Stimulated activated CD4-positive, alpha-beta T cell treated with anti-CD3 and anti-CD28 coated beads, Interleukin-1b, Interleukin-23, amount 100 ng/mL, for 24 hours (primary cell): ENCODE measurements at places on chromosomes 16 and 17.

- no peak for DNase-seq
Observed at GRCh38 chr16:369275-369865, 968 bp downstream of the MRPL28 start.

DNA sequence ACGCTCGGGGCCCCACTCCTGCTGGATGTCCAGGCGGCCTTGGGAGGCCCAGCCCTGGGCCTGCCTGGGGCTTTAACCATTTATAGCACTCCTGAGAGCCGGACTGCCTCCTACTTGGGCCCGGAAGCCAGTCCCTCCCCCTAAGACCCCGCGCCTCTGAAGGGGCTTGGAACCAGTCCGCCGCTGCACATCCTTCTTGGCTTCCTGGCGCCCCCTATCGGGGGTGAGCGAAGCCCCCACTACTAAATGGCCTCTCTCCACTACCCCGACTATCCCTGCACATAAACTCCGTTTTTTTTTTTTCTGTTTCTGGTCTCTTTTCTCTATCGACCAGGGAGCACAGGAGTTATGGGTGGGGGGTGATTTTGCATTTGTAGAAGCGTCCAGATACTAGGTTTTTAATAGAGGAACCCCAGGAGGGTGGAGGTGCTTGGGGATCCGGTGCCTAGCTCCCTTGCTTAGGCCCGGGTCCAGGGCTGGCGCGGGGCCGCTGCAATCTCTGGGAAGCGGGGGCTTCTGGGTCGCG is 633 bp upstream of the NOL3 start:
- no peak for DNase-seq

GRCh38 chr17:28416703-28417311 is 10.8 kb upstream of the SLC46A1 start:
- DNase-seq = peak; percentile 13

DNA sequence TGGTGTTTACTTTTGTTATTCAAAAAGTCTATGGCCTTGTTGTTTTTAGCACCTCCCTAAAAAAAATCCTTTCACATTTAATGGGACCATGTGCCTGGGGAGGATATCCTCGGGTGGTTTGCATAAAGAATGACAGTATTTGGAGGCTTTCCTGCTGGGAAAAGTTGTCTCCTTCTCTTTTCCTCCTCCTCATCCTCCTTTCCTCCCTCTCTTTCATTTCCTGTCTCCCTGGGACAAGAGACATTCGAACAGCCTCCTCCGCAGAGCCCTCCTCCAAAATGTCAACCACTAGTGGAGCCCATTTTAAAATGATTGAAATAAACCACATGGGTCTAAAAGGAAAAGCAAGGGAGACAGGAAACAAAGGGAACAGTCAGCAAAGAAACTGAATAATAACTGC is 67.4 kb downstream of the MYH13 start:
- DNase-seq = no peak

GRCh38 chr17:17349724-17350106 is 46.5 kb downstream of the NT5M start:
- no peak for DNase-seq

GRCh38 chr17:3510090-3510489 is 34.3 kb downstream of the ASPA start:
- DNase-seq = no peak

- no peak for DNase-seq
Observed at GRCh38 chr16:89277641-89278341, 60.3 kb downstream of the ZNF778 start.

DNA sequence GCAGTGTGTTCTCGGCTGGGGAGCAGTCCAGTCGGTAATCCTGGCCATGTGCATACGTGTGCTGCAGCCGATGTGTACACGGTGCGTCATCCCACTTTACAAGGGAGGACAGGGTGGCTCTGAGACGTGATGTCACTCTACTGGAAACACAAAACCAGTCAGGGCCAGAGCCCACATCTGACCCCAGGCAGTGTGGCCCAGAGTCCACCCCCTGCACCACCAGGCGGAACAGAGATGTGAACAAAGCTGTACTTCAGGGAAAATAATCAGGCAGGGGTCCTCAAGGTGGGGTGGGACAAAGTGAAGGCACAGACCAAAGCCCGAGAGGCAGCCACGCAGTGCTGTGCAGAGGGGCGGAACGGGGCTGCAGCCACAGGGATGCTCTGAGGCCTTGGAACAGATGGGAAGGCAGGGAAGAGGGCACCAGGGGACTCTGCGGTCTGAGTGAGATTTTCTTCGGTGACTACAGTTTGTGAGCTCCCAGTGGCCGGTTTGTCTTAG is 181.5 kb downstream of the ZNF423 start:
- DNase-seq = no peak

- no peak for DNase-seq
Observed at GRCh38 chr16:12837291-12837690, 33.6 kb upstream of the CPPED1 start.

- no peak for DNase-seq
Observed at GRCh38 chr17:61261001-61261637, 138.5 kb upstream of the TBX2 start.

DNA sequence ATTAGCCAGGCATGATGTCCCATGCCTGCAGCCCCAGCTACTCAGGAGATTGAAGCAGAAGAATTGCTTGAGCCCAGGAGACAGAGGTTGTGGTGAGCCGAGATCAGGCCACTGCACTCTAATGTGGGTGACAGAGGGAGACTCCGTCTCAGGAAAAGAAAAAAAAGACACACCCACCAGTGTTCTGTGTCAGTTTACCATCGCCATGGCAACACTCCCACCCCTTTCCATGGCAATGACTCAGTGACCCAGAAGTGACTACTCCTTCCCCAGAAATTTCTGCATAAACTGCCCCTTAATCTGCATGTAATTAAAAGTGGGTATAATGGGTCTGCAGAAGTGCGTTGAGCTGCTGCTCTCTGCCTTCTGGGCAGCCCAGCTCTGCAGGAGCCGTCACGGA is 4.0 kb upstream of the ZC3H18 start:
- DNase-seq = peak; percentile 58

DNA sequence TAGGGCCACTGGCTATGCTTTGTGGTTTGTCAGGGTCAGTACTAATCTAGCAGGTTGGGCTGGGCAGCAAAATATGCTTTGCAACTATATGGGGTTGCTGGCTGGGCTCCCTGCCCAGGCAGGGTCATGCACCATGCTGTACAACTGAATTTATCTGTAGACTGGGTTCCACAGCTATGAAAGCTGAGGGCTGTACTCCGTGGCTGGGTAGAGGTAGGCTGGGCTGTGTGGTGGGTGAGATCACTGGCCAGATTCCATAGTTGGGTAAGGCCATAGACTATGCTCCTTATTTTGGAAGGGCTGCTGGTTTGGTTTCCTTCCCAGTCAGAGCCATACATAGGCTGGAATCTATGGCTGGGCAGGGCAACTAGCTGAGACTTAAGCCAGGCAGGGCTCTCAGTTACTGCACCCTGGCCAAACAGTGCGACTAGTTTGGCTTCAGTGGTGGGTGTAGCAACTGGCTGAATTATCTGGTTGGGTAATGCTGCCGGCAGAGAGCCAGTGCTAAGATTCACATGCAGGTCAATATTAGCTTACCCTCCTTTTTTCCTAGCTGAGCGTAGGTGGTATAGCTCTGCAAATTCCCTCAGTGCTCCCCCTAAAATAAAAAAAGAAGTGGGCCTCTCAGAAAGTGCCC is 769.1 kb upstream of the CDH8 start:
- no peak for DNase-seq

DNA sequence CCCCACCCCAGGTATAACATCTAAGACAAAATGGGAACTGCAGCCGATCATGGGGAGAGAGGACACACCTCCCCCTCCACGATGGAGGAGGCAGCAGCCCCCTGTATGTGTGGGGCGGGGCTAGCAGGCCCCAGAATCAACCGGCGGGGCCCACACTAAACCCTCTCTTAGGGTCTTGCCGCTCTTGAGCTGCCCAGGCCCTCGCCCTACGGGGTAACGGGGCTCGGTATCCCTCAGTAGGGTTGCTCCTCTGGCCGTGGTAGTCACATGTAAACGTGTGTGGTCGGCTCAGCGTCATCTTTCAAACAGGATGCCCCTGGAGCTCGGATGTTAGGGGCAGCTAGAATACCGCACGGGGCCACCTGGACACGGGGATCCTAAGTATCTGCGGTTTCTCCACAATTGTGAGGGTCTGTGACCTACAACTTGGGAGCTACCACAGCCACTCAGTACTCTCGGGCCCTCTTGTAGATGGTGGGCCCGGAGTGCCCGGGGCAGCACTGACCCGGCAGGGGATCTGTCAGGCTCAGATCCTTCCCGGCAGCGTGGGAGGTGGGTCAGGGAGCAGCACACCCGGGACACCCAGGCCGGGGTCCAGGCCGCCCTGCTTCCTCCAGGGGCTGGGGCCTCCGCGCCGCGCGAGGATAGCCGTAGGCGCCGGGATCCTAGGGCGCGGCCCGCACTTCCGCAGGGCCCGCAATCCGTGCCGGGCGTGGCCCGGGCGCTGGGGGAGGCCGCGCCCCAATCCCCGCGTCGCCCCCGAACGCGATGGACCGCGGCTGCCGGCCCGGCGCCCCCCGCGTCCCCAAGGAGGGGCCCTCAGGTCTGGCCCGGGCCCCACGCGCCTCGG is 781 bp downstream of the ARHGDIA start:
- DNase-seq = no peak

- DNase-seq = no peak
Observed at GRCh38 chr16:50388496-50388895, 19.7 kb upstream of the BRD7 start.

GRCh38 chr17:82820278-82821251 is 19.3 kb downstream of the ZNF750 start:
- no peak for DNase-seq

DNA sequence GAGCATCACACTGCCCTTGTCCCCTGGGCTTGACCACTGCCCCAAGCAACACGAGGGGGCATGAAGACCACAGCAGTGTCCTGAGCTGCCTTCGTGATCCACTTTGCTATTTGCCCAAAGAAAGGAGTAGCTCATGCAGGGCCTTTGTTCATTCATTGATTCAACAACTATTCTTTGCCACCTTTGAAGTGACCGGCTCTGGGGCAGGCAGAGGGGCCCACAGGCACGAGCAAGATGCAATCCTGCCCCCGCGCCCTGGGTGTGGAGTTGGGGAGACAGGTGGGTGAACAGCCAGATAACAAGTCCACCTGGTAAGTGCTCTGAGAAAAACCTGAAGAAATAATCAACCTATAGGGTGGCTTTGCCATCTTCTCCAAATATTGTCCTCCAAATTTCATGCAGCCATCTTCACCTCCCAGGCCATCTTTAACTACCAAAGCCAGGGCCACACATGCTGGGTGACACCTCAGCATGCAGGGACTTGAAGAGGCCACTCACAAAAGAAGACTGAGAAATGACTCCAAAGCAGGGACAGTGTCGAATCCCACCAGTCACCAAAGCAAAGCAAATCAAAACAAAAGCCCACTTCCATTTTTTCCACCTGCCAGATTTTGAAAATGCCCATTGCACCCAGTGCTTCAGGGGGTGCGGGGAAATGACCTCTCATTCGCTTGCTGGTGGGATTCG is 18.2 kb upstream of the RBFOX3 start:
- no peak for DNase-seq

- no peak for DNase-seq
Observed at GRCh38 chr17:78383725-78384471, 5.4 kb downstream of the PGS1 start.

DNA sequence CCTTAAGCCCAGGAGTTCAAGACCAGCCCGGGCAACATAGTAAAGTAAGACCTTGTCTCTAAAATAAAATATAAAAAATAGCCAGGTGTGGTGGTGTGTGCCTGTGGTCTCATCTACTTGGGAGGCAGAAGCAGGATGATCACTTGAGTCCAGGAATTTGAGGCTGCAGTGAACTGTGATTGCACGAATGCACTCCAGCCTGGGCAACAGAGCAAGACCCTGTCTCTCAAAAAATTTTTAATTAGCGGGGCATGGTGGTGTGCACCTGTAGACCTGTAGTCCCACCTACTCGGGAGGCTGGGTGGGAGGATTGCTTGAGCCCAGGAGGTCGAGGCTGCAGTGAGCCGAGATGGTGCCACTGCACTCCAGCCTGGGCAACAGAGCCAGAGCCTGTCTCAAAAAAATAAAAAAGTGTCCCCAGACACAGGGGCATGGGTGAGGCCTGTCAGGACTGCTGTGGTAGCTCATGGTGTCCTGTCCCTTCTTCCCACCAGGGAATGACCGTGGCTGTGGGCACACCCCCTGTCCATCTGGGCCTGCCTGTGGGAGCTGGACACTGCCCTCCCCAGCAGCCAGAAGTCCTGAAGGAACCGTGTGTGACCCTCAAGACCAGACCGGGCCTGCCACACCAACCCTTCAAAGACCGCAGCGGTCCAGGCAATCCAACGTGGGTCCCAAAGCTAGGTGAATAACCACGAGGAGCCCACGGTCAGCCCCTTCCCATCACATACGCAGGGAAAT is 30.8 kb upstream of the GAA start:
- DNase-seq = no peak

GRCh38 chr17:11506635-11507034 is 91.6 kb upstream of the DNAH9 start:
- DNase-seq = no peak

DNA sequence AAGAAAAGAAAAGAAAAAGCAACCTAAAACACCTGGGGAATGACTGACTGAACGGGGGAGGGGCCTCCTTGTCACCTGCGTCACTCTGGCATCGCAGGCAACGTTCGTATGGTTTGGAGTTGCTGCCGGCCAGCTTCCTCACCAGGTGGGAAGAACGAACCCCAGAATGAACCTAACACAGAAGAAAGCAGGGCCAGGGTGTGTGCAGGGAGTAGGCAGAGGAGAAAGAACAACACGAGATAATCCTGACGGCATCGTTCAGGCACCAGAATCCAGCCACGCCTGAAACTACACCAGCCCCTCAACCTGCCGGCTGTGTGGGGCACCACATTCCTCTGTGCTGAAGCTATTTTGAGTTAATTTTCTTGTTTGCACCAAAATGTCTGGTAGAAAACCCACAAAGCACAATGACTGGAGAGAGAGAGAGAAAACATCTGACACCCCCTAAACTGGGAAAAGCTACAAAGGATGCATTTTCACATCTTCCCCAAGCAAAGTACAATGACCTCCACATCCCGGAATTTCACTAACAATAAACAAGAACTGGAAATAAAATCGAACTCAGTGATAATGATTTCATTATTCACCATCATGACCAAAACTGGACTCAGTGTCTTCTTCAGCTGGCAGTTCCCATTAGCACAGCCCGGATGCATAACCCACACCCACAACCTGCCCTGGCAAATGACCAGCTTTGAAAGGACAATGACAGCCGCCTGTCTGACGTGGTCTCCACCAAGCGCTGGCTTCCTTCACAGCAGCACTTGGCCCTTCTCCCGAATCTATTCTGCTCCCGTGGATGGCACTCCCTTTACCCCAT is 23.6 kb downstream of the RAB40B start:
- no peak for DNase-seq

DNA sequence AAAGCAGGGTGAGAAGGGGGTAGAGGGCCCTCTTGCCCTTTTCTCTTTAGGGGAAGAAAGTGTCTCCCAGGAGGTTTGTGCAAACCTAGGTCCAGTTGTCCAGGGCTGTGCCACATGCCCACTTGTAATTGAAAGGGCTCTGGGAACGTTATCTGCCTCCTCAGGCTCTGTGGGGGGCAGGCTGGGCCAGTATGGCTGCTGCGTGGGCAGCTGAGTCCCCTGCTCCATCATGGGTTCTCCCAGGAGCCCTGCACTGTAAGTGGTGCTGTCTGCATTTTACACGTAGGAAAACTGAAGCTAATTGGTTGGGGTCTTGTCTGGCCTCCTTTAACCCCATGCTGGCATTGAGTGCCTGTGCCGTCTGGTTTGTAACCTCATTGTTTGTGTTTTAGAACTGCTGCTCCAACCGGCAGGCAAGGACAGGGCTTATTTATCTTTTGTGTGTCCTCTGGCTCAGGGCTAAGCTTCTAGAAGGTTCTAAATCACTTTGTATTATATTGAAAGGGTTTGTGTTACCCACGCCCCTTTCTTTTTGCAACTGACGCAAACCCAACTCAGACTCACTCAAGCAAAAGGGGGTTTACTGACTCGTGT is 117.7 kb upstream of the CIBAR2 start:
- DNase-seq = no peak

- DNase-seq = no peak
Observed at GRCh38 chr17:4510618-4510941, 11.9 kb downstream of the SPNS2 start.
